ENCODE measurements at places on chromosomes 5 and 9.

- DNase-seq: no peak
These were observed 18.6 kb upstream of the MOB3B start for GRCh38 chr9:27548055-27548741.

GRCh38 chr9:135213566-135213965 lies 126.1 kb downstream of the OLFM1 start:
- no peak for DNase-seq

- DNase-seq: no peak
These were observed 5.0 kb upstream of the TMEM268 start for GRCh38 chr9:114606068-114606467.

- DNase-seq: no peak
These were observed 20.3 kb upstream of the ANKRD33B start for GRCh38 chr5:10543585-10544040.

DNA sequence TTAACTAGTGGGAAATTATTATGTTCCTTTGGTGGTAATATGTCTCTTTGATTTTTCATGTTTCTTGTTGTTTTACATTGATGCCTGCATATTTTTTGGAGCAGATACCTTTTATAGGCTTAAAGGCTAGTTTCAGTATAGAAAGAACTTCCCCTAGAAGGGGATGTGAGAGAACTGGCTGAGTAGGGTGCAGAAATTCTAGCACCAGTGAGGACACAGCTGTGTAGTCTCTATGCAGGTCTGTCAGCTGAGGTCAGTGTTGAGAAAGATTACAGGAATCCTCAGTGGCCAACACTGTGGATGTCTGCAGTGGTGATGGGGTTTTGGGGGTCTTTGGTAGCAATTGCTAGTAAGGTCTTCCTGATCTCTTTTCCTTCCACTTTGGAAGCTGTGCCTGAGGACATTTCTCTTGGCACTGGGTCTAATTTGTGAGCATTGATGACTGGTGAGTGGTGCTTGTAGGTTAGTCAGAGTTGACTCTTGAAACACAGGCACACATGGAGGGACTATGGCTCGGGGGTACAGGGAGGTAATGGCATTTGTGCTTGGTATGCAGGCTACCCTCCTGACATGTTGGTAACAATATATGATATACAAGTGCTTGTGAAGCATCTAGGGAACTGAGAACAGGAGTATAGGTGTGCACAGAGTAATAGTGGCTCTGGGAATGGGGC lies 221.4 kb downstream of the SPATA31D1 start:
- DNase-seq: no peak

DNA sequence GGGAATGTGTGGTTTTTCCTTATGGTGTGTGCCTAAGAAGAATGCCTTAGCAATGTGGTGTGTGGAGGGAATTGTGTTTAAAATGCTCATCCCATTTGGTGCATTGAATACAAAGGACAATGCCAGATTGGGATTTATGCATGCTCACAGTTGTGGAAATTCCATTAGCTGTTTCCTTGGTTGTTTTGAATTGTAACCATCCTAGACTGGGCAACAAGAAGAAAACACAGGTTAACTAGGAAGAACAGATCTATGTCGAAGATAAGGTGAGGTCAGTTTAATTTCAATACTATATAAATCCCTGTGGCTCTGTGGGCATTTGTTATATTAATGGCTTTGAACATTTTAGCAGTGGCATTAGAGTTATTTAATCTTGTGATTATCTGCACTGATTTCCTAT lies 266.8 kb downstream of the MAT2B start:
- DNase-seq: no peak

GRCh38 chr5:169412831-169413230 lies 111.9 kb upstream of the SLIT3 start:
- no peak for DNase-seq

DNA sequence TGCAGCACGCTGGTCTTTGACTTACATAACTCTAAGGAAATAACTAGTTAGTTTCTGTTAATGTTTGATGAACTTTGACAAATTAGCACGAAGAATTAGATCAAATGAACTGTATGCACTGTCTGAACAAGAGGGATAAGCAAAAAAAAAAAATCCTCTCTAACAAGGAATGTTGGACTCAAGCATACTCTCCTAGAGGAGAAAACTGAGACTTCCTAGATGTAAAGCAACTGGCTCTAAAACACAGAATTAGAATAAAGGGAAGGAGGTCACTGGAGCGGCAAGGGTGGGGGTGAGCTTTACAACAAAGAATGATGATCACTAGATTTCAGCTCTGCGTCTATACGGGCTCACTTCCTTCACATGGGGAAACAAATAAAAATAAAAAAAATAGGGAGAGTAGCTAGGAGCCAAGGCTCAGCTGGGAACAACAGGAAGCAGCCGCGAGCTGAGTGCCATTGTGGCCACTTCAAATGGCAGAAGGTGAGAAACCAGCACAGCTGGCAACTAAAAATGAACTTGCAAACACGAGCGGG lies 48.7 kb upstream of the CEMIP2 start:
- no peak for DNase-seq

DNA sequence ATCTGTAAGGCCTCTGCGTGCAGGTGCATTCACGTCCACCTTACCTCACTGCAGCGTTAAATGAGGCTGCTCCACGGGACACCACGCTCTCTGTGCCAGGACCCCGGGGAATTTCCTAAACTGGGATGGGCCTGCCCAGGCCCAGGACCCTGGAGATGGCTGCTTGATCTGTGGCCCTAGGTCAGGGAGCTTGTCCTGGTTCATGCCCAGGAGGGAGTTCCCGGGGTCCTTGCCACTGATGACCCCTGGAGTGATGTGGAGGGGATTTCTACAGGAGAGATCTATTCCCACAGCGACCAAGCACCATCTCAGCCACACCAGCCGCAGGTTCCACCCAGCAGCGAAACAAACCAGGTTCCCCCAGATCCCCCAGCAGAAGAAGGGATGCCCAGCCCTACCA lies 3.5 kb downstream of the OR2V1 start:
- no peak for DNase-seq

GRCh38 chr5:74521401-74521800 lies 119.1 kb downstream of the ENC1 start:
- no peak for DNase-seq

DNA sequence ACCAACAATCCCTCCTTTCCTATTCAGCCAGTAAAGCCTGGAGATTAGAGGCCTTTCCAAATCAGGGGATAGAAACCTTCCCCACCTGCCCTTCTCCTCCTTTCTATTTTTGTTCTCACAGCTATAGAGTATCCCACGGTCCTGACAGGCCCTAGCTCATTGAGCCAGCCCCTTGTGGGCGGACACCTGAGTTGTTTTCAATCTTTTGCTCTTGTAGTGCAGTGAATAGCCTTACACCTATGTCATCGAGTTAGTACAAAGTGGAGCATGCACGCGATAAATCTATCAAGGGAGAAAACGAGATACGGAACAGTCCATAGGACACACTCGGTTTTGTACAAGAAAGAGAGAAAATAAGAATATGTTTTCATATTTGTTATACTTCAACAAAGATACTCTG lies 77.2 kb downstream of the TSPAN17 start:
- no peak for DNase-seq

DNA sequence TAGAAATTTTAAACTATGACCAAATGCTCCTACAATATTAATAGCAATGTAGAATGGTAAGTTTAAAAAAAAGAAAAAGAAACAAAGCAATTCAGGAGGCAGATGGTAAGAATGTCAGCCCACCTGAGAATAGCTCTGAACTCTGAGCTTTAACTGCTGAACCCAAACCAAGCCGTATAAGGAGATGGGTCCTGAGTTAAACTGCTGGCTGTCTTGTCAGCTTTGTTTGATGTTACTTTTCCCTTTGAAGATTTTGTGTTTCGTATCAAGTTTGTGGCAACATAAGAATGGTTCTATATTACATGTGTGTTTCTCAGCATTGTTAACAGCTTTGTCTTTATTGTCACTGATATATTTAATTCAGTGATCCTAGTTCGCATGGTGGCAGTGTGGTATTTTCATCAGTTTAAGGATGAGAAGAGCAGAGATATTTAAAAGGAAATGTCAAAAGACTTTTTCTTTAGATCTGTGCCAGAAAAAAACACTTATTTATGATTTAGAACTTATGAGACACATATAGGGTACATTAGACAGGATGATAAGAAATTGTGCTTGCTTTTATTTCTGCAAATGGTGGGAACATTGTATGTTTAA lies 390.1 kb downstream of the CCDC171 start:
- DNase-seq: no peak

DNA sequence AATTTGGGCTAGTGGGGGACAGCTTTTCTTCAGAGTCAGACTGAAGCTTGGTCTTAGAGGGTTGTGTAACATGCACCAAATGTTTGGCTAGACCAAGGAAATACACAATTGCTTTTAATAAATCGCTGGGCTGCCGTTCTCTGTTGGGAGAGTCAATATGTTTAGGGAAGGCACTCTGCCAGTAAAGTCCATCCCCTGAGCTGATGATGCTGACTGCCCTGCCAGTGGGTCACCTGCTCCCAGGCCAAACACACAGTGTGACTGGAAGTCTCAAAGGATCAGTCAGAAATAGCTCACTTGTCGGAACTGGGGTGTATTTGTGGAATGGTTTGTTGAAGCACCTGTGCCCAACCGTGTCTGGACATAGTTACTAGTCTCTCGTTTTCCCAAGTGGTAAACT lies 17.9 kb upstream of the ZNF474 start:
- no peak for DNase-seq

Measured in sciatic nerve (tissue), 2 donors.